ENCODE measurements at places on chromosomes 7 and 10.

DNA sequence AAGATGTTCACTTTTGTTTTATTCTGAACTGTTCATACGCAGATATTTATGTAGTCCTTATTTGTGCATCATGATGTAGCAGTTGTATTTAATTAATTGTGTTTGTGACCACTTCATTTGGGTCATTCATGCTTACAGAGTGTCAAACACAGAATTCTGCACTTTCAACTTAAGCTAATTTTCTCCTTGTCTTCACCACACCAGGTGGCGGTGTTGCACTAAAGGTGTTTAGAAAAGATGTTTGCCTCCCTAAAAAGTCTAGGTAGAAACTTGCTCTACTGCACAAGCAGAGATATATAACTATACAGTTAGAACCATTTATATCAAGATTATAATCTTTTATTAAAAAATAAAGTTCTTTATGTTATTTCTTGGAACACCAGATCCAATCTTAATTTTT is 1.3 kb upstream of the TAS2R38 start:
- DNase-seq = no peak

DNA sequence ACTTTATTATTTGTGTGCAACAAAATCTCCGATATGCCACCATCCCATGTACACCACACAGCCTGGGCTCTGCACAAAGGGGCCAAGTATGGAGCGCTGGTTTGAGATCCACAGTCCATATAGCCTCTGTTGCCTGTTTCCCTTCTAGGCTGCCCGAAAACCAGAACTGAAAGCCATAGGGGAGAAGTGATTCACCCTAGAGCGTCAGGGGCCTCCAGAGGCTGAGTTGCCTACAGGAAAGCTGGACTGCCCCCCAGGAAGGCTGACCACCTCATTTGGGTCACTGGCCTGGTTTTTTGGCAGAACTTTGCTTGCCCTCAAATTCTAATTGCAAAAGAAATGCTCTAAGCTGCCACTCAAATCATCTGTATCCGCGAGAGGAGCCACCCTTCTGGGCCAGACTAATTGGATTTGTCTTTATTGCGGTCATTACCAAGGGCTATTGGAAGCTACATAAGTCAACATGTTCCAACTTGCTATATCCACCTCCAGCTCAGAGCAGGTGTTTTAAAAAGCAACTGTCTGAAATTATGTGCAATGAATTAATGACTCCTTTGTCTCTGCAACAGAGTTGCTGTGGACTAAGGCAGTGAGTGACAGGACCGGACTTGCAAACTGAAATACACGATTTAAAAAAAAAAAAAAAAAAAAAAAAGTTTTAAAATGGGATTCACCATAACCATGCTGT is 28.3 kb upstream of the FRMD4A start:
- DNase-seq = no peak

DNA sequence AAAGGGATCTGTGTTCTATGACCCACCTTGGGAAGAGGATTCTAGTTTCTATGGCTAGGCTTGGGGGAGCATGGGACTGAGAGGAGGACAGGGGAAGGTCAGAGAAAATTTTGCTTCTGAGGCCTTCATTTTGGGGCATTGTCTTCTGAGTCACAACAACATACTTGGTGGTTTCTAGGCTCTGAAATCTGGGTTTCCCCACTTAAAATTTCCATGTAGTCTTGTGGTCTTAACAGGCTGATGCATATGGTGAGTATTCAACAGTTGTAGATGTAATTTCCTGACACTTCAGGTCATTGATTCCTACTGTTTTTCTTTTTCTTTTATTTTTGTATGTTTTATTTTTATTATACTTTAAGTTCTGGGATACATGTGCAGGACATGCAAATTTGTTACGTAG is 88.5 kb downstream of the ANKRD7 start:
- DNase-seq = no peak

- DNase-seq = no peak
These were observed 63.1 kb downstream of the VWA2 start for GRCh38 chr10:114301951-114302710.

DNA sequence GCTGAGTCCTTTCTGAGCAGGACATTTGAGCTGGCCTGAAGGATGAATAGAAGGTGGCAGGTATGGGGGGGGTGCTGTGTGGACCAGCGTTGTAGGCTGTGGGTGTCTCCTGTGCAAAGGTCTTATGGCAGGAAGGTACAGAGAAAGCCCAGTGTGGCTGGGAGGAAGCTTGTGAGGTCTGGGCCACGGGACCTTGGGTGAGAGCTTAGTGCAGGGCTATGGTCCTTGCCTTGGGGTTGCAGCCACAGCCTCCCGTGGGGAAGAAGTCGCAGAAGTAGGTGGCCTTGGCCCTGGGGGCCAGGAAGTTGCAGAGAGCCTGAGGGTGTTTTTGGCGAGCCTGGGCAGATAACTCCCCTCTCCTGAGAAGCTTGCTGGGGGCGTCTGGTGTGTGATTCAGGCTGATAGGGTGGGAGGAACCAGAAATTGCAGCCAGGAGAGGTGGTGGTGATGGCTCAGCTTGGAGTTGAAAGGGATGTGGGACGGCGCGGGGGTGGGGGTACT is 172.0 kb upstream of the TNRC18 start:
- peak; percentile 85 for DNase-seq

DNA sequence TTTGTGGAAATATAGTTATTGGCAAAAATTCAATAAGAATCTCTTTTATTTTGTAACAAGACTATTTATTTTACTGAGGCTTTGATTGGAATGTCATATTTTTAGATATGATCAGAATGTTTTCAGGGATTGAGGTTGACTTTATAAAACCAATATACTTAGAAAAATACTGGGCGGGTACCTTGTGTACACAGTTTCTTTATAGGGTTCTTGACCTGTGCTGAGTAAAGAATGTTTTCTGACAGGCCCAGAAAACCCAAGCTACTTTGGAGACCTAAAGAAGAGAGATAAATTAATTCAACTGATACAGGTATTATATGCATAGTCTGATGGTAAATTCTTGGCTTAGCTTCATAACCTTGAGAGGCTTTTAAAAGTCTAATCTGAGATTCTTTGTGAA is 23.9 kb upstream of the SPAM1 start:
- DNase-seq = no peak

DNA sequence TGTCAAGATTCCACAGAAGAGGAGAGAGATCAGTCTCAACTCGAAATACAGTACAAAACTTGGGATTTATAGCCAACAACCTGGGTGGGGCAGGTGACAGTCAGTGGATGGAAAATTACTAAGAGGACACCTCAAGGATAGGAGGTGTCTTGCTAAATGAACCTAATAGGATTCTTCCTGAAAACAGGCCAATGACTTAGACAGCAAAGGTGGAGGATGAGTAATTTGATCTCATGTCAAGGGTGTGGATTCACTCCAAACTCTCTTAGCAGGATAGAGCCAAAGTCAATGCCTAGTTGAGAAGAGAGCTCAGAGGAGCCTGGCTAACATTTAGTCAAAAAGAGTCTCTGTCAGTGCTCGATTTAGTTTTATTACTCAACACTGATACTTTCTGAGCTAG is 106.7 kb upstream of the INSYN2A start:
- no peak for DNase-seq

DNA sequence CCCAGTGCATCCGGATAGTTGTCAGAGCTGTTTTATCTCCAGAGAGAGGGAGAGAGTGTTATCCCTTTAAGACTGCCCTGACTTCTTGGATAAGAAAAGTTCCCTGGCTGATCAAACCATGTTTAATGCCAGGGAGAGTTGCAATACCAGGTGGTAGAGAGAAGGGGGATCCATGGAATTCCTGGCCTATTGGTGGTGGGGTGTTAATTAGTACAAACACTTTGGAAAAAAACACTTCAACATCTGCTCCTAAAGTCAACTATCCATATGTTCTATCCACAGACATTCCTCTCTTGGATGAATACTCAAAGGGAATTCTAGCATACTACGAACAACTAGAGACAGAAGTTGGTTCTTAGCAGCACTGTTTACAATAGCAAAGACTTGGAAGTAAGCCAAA is 307.2 kb downstream of the TCERG1L start:
- no peak for DNase-seq

DNA sequence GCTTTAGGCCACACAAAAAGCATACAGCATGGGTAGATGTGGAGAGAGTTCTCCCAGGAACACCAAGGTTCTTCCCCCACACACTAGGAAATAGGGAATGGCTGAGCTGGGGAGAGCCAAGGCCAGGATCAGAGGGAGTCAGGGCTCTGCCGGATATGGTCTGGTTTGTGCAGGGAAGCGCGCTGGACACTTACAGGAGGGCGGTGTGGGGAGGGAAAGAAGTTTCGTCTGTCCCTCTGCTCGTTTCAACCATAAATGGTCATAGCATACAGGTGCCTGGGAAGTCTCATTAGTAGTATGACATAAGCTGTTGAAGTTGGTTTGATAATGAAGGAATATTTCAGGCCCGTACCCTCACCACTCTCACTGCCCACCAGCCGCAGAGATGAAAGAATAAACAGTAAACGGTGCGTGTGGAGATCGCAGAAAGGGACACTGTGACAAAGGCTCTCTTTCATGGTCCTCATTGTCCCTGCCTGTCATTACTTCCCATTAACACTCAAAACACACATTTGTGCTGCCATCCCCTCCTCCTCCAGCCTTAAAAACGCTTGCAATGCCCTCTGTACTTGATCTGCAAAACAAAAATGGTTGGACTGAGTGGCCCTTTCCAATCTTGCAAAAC is 207.2 kb downstream of the CELF2 start:
- DNase-seq = no peak

DNA sequence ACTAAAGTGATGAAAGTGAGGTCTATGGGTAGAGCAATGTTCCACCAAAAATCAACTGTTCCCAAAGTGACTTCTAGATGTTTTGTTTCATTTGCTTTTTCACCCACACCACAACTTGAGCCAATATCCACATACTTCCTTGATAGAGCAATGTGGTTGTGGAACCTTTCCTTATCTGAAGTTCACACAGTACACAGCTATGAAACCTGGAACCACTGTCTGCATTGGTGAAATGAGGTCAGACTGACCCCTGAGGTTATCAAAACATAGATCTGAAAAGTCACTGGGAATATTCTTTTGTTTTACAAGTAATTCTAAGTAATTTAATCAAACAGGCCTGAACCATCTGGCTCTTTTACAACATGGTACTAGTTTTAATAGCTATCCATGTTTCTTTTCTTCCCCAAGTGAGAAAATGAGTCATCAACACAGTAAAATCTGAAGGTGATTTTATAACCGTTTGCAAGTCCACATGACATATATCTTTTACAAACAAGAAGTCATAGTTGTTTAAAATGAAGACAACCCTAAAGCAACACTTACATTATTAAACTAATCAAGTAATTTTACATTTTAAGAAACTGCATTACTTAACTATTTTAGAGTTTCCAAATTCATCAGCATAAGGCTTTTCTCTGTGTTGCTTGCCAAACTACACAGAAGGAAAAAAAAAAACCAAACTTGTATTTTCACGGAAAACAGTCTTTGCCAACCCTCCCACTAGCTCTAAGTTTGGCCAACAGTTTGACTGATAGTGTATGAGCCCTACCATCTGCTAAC is 80.3 kb downstream of the LRRC17 start:
- DNase-seq = peak; percentile 61

DNA sequence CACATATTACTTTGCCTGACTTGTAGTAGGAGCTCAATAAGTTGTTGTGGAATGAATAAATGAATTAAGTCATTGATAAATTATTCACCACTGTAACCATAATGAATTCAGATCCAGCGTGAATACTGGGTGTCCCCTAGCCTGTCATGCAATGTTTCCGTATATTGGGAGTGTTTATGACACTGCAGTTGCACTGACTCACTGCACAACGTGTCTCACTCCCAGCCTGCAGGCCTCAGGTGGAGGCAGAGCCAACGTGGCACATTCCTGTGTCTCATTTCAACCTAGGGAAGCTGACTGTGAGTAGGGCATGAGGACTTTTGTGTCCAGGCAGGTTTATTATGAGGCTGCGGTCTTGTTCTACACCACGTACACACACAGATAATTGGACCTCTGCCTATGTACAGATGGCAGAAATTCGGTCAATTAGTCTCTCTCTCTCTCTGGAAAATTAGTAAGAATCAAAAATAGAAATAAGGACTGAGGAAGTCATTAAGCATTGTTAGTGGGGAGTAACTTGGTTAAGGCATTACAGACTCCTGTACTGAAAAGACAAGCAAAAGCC is 299.1 kb upstream of the IGFBP3 start:
- DNase-seq = peak; percentile 75

GRCh38 chr10:75718991-75719390 is 287.6 kb downstream of the LRMDA start:
- no peak for DNase-seq

- no peak for DNase-seq
These were observed 328.7 kb downstream of the TCERG1L start for GRCh38 chr10:130982802-130983201.

GRCh38 chr10:32140403-32140802 is 84.2 kb upstream of the KIF5B start:
- DNase-seq = no peak

GRCh38 chr10:47409866-47410256 is 25.8 kb upstream of the ZNF488 start:
- no peak for DNase-seq

- no peak for DNase-seq
These were observed 56.1 kb downstream of the SLIT1 start for GRCh38 chr10:97129666-97130065.

DNA sequence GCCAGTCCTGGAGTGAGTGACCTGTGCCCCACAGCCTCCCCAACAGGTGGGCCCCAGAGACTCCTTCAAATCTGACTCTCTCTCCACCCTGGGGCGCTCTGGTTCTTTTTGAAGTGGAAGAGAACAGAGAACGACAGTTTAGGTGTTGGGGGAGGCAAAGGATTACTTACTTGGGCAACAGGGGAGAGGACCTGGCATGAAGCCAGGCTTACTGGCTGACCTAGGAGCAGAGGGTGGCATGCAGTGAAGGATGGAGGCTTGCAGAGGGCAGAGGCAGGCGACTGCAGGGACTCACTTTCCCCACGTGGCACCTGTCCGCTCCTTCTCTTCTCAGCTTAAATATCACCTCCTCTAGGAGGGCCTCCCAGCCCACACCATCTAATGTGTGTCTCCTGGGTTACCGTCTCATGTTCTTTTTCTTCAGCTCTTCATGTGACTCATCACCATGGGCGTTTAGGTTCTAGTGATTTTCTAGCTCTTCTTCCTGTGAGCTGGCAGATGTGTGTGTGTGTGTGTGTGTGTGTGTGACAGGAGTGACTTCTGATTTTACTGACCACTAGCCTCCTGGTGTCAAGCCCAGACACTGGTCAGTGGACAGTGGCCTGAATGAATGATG is 15.5 kb downstream of the LZTS2 start:
- DNase-seq = peak; percentile 93

- no peak for DNase-seq
These were observed 109.4 kb downstream of the PRKAG2 start for GRCh38 chr7:151767557-151767956.

- DNase-seq = peak; percentile 85
These were observed 68.1 kb downstream of the TNS3 start for GRCh38 chr7:47513741-47514241.

- DNase-seq = no peak
These were observed 314.0 kb upstream of the SEMA3A start for GRCh38 chr7:84508606-84509005.

All from fibroblast of skin of right biceps (primary cell).